Activated CD4-positive, alpha-beta T cell treated with anti-CD3 and anti-CD28 coated beads, Interleukin-2, amount 50 U/mL, for 16 hours (primary cell): ENCODE measurements at places on chromosomes 2 and 18.

DNA sequence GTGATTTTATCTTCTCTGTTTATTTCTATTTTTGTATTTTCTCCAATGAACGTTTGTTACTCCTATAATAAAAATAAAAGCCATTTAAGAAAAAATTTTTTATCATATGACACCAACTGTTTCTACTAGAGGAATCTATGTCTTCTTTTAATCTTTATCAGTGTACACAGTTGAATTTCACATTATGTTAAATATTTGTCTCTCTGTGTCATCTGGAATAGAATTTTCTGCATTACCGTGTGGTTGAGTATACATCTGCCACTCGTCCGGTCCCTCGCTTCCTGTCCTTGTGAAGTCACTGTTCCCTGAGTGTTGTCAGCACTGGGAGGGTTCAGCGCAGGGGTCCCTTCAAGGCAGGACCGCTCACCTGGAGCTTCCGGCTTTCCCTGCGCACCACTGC lies 99.2 kb downstream of the LDLRAD4 start:
- no peak for DNase-seq

GRCh38 chr2:7852546-7852945 lies 829.3 kb upstream of the ID2 start:
- no peak for DNase-seq

DNA sequence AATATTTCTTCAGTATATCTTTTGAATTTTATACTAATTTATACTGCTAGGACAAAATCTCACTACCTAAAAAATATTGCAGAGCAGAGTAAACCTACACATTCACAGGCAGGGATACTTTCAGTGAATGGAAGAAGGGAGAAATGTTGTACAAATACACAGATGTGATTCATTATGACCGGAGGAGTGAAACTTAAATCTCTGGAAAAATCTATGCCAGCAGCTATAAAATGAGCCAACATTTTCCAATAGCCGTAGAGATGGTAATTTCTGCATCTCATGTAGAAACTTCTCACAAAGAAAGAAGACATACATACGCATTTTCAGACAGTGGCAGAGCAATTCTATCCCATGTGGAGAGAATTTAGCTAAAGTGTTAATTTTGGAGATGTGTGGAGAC lies 54.8 kb downstream of the KCNS3 start:
- no peak for DNase-seq

- no peak for DNase-seq
Observed at GRCh38 chr2:224142397-224143312, 103.6 kb upstream of the SERPINE2 start.

DNA sequence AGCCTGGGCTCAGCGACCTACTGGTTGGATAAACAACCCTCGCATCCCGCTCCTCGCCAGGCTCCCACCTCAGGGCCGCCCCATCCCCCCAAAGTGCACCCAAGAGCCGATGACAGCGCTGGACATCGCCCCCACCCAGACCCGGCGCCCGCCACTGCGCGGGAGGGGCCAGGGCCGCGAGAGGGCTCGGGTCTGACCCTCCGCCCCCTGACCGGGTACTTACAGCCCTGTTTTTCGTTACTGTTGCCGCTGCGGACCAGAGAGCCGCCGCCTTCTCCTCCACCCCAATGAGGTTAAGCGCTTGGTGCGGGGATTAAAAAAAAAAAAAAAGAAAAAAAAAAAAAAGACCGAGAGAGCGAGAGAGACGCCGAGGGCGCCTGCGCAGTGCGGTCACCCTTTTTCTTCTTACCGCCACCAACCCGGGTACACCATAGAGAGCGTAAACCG lies at the start of gene CLASP1:
Gene CLASP1 (minus strand): TSS at position 314 of the 447 bp plus-strand sequence. CDS start 43,567 bp downstream, outside the sequence.
- no peak for DNase-seq

GRCh38 chr2:222776792-222777191 lies 84.0 kb upstream of the ACSL3 start:
- no peak for DNase-seq

DNA sequence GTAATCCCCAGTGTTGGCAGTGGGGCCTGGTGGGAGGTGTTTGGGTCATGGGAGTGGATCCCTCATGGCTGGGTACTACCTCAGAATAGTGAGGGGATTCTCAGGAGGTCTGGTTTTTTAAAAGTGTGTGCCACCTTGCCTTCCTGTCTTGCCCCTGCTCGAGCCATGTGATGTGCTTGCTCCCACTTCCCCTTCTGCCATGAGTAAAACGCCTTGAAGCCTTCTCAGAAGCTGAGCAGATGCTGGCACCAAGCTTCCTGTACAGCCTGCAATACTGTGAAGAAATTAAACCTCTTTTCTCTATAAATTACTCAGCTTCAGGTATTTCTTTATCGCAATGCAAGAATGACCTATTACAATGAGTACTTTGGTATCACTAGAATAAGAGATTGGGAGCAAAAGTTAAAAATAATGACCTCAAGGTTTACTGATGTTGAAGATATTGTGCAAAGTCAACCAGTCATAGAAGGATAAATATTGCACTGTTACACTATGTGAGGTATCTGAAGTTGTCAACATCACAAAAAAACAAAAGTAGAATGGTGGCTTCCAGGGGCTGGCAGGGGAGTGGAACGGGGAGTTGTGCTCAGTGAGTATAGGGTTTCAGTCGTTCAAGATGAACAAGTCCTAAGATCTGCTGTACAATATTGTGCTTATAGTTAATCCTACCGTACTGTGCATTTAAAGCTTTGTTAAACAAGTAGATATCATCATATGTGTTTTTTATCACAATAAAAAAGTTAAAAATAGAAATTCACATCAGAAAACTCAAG lies 938.3 kb upstream of the CNTNAP5 start:
- no peak for DNase-seq

- DNase-seq = no peak
Observed at GRCh38 chr2:45010702-45011012, 1.4 kb upstream of the SIX2 start.

- DNase-seq = no peak
Observed at GRCh38 chr2:240889601-240890560, 6.1 kb downstream of the MAB21L4 start.

DNA sequence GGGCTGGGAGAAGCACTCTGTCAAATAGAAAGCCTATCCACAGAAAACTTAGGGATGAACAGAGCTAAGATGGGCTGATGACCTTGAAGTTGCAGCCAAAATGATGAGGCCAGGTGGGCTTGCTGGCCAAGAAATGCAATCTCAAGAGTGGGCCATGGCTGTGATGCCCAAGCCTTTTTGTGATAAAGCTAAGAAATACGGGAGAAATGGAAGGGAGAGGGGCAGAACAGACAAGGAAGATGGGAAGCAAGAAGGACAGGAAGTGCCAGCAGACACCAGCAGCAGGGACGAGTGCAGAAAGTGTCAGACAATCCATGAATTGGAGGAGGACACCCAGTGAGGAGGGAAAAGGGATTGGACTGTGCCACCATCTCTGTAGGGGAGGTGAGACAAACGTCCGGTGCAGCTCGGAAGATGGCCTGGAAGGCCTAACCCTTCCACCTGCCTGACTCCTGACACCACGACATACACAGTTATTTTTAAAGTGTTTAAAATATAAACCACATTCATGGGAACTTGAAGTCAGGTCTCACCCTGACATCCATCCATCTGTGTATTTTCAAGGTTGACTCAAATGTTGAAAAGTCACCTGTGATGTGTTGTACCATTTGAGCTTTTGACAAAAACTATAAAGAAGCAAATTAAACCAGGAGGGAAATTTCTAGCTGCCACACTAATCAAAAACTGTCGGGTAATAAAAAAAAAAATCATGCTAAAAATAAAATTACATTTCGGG lies 105.5 kb downstream of the BCL2 start:
- no peak for DNase-seq

GRCh38 chr2:236403125-236403524 lies 138.9 kb upstream of the ASB18 start:
- DNase-seq = no peak

GRCh38 chr2:164080486-164080885 lies 344.7 kb upstream of the FIGN start:
- DNase-seq = no peak

GRCh38 chr18:47050468-47050867 lies 15.0 kb upstream of the ELOA2 start:
- peak; percentile 51 for DNase-seq
